ENCODE measurements at places on chromosomes 11 and 22. TPM values are rescaled to one million over a fixed set of nuclear protein-coding genes. Genes with fewer than 3 reads are reported as not detected.
A peak's percentile ranks its signal among the peaks of the same experiment; 100 is the strongest.

DNA sequence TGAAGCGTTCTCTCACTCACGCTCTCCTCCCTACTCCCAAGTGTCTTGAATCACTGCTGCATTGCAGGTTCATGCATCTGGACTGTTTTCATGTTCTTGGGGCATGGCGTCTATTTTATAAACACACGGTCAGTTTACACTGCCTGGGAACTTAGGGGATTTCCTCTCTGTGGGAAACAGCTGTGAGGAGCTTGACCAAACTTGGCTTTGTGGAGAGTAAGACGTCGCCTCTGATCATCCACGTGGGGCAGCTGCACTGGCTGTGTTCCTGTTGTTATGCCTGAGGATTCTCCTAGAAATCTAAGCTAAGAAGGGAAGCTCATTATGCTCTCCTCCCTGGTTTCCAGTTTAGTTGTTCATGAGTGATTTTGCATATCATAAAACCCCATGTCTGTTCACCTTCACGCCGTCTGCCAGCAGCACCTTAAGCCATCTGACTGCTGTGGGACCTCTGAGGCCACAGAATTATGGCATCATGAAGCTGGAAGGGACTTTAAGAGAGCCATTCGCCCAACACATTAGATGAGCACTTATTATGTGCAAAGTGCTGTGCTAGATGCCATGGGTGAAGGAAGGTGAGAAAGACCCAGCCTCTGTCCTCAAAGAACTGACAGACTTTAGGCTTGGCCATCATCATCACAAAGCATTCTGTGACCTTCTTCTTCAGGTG is 38.8 kb upstream of the POU2AF1 start:
- no peak for DNase-seq
- H3K36me3 ChIP-seq: no peaks in the 10 kb centered on the region
- H3K4me1 ChIP-seq: peaks cover 46% of the 10 kb centered on the region
- no peak overlapping the region for H3K4me3 ChIP-seq
- H3K27ac ChIP-seq: peak overlapping the region; percentile 12

- DNase-seq: no peak
- H3K36me3 ChIP-seq: no peaks in the 10 kb centered on the region
Observed at GRCh38 chr11:99244613-99245012, 223.9 kb downstream of the CNTN5 start.

Gene KDM4E
- not detected for total RNA-seq

Gene TRPC6
- not detected for total RNA-seq

DNA sequence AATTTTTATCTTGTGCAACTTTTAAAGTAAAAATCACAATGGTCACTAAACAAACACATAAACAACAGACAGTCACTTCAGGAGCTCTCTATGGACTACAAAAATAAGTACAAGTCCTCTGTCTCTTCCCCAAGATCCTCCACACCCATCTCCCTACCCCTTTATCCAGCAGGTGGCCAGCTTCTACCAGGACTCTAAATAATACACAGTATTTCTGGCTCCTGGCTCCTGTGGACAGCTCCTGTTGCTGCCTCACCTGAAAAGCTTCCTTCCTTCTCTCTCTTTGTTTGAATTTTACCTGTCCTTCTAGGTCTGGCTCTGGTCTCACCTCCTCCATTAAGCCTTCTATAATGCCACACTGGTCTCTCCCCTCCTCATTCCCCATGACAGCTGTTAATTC is 86.1 kb downstream of the CLPB start:
- no peak overlapping the region for H3K4me3 ChIP-seq

Gene PRR33
- total RNA-seq: not detected

Gene C11orf91
- not detected for total RNA-seq

Gene RAB39A
- 0.59 TPM for total RNA-seq
